Activated naive CD4-positive, alpha-beta T cell treated with anti-CD3 and anti-CD28 coated beads, Interleukin-2, amount 50 U/mL, for 16 hours (primary cell): ENCODE measurements at places on chromosomes 4 and X.
A peak's percentile ranks its signal among the peaks of the same experiment; 100 is the strongest.

DNA sequence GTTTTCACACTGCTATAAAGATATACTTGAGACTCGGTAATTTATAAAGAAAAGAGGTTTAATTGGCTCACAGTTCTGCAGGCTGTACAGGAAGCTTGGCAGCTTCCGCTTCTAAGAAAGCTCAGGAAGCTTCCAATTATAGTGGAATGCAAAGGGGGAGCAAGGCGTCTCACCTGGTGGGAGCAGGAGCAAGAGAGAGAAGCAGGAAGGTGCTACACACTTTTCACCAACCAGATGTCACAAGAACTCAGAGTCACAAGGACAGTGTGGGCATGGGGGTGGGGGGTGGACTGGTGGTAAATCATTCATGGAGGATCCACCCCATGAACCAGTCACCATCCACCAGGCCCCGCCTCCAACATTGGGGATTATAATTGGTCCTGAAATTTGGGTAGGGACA lies 22.8 kb downstream of the HMGB2 start:
- DNase-seq = no peak

DNA sequence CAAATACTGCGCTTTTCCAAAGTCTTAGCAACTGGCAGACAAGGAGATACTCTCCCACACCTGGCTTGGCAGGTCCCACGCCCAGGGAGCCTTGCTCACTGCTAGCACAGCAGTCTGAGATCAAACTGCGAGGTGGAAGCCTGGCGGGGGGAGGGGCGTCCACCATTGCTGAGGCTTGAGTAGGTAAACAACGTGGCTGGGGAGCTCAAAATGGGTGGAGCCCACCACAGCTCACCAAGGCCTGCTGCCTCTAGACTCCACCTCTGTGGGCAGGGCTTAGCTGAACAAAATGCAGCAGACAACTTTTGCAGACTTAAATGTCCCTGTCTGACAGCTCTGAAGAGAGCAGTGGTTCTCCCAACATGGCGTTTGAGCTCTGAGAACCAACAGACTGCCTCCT lies 23.0 kb upstream of the NFKB1 start:
- no peak for DNase-seq

DNA sequence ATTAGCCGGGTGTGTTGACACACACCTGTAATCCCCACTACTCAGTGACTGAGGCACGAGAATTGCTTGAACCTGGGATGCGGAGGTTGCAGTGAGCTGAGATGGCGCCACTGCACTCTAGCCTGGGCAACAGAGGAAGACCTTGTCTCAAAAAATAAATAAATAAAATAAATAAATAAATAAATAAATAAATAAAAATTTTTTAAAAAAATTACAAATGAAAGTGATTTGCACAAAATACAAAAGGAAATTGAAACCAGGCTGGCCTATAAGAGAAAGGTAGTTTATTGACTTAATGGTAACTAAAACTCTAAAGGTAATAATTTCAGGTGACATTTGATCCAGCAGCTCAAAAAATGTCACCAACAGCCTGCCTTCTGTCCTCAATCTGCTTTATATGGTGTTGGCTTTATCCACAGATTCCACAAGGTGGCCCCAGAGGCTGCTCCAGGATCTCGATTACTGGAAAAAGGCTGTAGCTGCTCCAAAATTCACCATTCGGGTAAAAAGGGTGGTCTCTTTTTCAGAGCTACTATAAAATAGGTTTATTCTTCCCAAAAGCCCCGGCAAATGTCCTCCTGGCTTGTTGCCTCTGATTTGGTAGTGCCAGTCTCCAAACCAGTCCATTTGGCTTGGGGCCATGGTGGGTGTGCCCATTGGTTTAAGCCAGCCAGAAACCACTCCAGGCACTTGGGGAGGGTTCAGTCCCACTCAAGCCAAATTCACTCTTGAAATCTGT lies 61.4 kb upstream of the TRIM2 start:
- peak; percentile 45 for DNase-seq

GRCh38 chrX:9730752-9731151 lies 34.9 kb downstream of the GPR143 start:
- DNase-seq = no peak

- no peak for DNase-seq
Observed at GRCh38 chrX:119676949-119677653, 15.9 kb downstream of the SEPTIN6 start.

- DNase-seq = no peak
Observed at GRCh38 chr4:19831644-19832285, 419.9 kb upstream of the SLIT2 start.

DNA sequence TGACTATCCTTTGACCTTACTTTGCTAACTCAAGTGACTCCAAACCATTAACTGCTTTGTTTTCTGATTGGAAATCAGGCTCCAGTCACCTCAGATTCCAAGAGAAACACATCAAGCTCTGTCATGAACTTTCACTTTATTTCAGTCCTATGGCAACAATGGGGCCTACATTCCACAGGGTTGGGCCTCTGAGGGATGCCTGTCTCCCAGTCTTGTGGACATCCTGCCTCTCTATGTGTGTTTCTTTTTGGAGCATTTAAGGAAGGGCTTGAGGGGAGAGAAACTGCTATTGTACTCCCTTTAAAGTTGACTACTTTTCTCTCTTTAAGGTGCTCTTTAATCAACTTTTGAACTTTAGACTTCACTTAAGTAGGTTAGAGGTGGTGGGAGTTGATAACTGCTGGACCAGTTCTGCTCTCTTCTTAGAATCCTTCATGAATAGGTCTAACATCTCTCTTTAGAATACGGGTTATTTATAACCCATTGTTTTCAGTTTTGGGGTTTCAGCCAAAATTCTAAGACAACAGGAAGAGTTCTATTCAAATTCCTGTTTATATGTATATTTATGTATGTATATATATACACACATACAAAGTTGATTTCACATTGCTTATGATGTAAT lies 274.3 kb upstream of the NR3C2 start:
- no peak for DNase-seq

GRCh38 chr4:168514249-168514852 lies 17.5 kb downstream of the PALLD start:
- DNase-seq = no peak

GRCh38 chr4:156116991-156117390 lies 163.3 kb upstream of the CTSO start:
- no peak for DNase-seq

DNA sequence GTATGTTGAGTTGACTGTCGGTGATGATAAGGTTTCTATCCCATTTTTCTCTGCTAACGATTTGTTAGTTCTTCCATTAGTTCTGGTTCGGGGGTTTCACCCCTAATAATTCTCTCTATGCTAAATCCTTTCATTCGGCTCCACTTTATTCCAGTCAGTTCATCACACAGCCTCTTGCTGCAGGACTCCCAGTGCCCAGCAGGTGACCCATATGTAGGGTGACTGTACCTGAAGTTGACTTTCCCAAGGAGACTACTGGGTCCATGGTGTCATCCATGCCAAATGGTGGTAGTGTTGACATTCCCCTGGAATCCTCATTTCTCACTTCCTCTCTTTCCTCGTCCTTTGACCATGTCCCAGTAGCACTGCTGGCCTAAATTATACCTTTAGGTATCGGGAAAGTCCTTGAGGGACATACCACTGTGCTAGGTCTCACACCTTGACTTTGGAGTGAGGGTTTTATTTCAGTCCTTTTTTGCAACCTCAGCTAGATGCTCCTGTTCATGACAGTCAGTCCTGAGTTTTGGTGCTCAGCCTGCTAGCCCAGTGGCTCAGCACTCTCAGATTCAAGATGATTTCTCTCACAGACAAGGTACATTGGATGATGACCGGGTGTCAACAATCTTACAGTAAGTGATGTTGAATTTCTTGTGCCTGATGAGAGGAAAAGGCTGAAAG lies 105.1 kb upstream of the ARHGAP24 start:
- no peak for DNase-seq

DNA sequence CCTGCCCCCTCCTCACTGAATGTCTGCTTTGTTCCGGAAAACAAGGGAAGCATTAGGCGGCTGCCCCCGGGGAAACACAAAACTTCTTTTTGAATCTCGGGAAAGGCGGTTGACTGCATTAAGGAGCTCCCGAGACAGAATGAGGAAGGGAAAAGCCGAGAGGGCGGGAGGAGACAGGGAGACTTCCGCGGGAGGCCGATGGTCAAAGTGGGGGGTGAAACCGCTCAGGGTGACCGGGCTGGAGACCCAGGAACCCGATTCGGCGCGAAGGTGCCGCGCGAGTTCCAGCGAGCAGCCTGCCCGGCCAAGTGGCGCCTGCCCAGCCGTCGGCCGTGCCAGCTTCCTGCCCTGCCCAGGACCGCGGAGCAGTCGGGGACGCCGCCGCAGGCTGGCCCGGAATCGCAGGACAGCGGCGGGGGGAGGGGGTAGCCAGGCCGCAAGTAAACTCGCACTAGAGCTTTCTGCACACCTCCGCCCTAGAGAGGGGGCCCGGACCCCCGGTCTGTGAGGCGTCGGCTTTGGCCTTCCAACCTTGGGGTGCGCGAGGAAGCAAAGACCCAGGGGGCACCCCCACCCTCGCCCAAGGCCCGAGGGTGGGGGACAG lies 55.1 kb upstream of the BCOR start:
- no peak for DNase-seq

DNA sequence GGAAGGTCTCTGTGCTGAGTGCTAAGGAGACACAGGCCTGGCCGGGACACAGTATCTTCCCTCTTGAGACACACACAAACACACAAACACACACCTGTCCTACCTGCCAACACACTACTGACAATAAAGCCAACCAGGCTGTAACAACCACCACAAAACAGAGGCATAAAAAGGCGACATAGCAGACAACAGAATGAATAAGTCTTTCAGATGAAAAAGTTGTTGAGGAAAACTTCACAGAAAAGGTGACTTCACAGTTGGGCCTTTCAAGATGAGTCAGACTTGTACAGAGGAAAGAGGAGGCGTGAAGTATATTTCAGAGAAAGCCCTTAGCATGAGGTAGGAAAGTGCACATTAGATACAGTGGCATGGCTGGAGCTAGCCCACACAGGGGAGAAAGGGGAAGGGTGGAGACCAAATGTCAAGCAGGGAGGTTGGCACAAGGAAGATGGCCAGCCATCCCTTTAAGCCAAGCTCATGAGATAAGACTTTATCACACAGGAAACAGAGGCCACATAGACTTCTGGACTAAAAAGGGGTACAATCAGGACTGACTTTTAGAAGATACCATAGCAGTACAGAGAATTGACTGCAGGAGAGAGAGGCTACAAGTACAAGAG lies 54.0 kb downstream of the SLC9A7 start:
- DNase-seq = peak; percentile 9

- peak; percentile 66 for DNase-seq
Observed at GRCh38 chrX:41085512-41085877, 250 bp downstream of the USP9X start.

- no peak for DNase-seq
Observed at GRCh38 chr4:86909546-86910295, 17.5 kb upstream of the C4orf36 start.

GRCh38 chr4:79678472-79679202 lies 270.6 kb upstream of the GK2 start:
- DNase-seq = no peak

GRCh38 chrX:153551135-153551534 lies 33.7 kb downstream of the ATP2B3 start:
- DNase-seq = no peak

DNA sequence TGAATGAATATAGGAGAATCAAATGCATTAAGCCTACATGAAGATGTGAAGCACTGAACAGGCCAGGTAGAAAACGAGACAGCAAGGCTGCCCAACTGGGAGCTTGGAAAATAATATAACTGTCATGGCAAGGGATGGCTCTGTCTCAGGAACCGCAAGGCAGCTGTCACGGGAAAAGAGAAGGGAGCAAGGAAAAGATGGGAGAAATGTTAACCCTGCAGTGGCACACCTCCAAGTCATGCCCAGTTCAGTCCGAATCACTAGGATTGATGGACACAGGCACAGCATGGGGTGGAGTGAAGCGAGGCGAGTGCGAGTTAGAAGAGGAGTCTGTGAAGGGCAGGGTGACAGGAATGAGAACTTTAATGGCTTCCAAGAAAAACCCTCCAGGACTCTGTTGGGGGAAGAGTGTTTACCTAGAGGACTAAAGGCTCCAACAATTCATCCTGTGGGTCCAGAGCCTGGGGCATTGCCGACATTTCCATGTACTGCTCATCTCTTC lies 144.1 kb upstream of the ETNPPL start:
- DNase-seq = no peak

DNA sequence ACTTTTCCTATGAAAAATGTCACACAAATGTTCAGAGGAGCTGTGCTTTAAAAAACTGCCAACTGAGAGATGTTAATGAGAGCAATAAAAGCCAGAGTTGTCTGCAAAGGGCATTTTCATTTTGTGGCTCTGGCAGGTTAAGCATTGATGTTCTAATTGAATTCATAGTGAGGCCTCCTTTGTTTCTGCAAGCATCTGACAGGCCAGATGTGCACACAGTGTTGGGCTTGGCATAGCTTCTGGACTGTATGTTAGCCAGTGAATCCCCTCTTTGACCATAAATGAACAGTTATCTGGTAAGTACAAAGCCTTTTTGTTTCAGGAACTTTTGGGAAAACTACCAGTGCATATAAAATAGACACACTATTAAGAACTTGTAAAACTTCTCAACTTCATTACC lies 81.9 kb downstream of the JADE3 start:
- DNase-seq = no peak

DNA sequence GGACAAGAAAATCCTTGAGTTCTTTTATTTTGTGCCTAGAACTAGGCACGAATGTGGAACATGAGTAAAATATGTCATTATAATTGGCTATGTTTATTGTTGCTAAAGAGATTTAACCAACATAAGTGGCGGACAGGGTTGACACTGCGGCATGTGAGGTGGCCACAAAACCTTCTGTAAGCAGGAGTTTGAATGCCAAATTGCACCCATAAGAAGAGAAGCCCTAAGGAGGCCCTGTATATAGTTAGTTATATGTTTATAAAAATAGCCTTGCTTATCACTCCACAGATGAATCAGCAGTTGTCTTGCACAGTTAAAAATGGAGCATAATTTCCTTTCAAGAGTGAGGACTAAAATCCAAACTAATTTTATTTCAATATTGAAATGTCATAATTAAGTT lies 336.1 kb downstream of the GBA3 start:
- DNase-seq = no peak

DNA sequence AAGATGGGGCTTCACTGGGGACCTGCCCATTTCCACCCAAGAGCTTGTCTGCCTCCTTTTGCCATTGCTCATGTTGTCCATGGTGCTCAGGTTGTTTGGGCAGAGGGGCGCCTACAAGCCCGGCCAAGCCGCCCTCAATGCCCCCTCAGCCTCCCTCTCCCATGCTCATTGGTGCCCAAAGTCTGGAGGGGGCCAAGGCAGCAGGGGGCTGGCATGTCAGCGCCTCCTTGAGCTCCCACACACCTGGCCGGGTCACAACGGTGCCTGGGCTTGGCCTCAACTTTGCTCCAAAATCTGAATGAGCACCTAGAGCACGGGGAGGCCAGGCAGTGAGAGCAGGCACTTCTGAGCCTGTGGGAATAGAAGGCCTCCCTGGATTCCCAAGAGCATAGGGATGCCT lies 1598.8 kb downstream of the PCDH7 start:
- DNase-seq = no peak

DNA sequence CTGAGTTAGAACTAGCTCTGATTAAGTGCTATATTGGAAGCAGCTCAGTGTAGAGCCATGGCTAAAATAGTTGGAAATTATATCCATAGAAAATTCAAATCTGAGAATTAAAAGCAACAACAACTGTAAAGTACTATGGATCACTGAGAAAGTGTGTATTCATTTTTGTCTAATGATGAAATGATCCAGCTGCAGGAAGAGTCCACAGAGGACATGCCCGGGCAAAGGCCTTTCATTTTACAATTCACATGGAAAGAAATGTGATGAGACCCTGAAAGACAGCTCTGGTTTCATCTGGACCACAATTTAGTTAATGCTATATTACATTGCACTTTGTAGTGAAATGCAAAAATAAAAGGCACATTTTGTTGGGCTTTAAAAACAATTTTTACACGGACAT lies 196.8 kb upstream of the FAT1 start:
- no peak for DNase-seq
